ENCODE measurements at places on chromosomes 12 and 14.

DNA sequence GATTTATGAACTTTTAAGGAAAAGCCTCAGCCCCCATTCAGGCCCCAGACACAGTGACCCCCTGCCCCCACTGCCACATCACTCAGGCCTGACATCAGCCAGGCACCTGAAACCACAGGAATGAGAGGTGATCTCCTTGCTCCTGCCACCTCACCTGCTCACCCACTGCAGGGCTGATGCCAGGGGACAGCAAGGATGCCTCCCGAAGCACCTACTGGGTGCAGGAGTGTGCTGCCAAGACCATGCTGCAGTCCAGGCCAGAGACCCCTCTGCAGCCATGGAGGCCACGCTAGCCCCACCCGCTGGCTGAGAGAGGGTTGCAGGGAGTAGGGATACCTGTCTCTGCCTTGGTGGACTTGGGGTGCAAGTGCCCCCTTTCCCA, 18.6 kb upstream of the KRT7 start:
- DNase-seq = no peak

- no peak for DNase-seq
Observed at GRCh38 chr14:46147452-46147851, 504.1 kb downstream of the RPL10L start.

GRCh38 chr14:61832783-61833182, 70.6 kb downstream of the SNAPC1 start:
- DNase-seq = no peak

- no peak for DNase-seq
Observed at GRCh38 chr12:123428591-123428990, 7.9 kb downstream of the RILPL2 start.
